GOT3 (cell line): ENCODE measurements at places on chromosomes 7 and 10.

GRCh38 chr10:97570146-97570788, 2.3 kb upstream of the ANKRD2 start:
- no peak for DNase-seq

DNA sequence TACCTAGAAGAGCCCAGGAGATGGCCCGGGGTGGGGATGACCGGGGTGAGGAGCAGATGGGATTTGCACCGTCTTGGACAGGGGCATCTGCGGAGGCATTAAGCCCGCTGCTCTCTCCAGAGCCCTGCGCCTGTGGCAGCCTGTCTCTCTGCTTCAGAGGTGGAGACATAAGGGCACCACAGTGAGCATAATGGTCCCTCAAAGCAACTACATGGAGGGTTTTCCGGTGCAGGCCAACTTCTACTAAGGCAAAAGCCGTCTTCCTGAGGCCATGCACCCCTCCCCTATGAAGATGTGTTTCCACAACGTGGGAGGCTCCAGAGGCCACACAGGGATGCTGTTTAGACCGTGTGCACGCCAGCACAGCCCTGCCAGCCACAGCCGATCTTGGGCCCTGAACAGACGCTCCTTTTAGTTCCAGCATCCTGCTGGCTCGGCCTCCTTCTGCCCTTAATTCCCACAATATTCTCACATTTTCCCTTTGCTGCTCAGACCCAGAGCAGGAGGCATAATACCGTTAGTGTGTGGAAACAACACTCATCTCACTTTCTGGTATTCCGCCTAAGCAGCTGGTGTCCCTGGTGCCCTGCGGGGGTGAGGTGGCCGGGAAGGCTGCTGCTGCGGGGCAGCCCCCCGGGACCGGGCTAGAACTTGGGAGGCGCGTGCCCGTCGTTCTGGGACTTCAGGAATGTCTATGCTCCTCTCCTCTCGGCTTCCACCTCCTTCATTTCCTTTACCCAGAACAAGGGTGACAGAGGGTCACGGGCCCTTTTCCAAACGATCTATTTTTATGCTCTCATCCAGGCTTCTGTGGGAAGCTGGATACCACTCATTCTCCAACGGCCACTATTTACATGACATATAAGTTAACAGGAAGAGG, 266.9 kb downstream of the TNS3 start:
- DNase-seq, result no peak

- no peak for DNase-seq
These were observed 50.1 kb upstream of the GHITM start for GRCh38 chr10:84089162-84089561.

DNA sequence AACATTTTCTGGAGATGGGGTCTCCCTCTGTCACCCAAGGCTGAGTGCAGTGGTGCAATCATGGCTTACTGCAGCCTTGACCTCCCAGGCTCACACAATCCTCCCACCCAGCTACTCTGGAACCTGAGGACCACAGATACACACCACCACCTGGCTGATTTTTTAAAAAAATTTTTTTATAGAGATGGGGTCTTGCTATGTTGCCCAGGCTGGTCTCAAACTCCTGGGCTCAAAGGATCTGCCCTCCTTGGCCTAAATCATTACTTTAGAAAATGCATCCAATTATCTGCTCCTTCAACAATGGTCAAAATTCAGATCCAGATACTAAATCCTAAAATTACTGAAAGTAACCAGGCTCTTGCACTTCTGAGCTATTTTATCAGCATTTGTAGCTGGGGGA, 55.2 kb downstream of the CTBP2 start:
- DNase-seq, result no peak

GRCh38 chr7:27202862-27203134, 2.9 kb upstream of the HOXA13 start:
- no peak for DNase-seq

- no peak for DNase-seq
These were observed 7.4 kb downstream of the ACADSB start for GRCh38 chr10:123016228-123016627.

DNA sequence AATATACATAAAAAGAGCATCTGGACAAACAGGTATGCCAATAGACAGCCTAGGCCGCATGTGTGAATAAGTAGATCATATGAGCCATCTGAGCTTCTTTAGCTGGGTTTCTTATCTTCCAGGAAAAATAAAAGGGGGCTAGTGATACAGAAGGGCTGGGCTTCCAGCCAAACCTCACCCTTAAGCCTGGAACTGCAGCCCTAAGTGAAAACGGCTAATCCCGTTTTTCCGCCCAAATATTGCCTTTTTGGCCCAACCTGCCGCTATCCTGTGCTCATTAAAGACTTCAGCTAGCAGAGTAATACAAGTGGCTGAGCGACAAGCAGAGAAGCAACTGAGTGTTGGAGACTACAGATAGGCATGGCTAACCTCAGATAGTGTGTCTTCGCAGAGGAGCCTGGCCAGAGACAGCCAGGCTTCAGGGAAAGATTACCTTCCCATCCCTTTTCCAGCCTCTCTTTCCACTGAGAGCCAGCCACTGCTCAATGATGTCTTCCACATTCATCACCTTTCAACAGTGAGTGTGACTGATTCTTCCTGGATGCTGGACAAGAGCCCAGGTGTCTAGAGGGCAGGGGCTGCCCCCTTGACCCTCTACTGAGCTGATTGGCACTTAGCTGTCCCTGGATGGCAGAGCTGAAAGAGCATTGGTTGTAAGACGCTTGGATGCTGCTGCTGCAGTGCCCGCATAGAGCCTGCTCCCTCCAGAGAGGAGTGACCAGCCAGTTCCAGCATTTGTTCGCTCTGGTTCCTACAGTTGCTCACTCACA, 108.9 kb downstream of the ITGB8 start:
- no peak for DNase-seq

GRCh38 chr10:52019077-52019555, 295.0 kb upstream of the DKK1 start:
- DNase-seq, result no peak
